NCI-H1694 (cell line): ENCODE measurements at places on chromosomes 12 and 14.

- no peak for DNase-seq
Measured at GRCh38 chr12:70831543-70831942, 89.0 kb downstream of the PTPRR start.

DNA sequence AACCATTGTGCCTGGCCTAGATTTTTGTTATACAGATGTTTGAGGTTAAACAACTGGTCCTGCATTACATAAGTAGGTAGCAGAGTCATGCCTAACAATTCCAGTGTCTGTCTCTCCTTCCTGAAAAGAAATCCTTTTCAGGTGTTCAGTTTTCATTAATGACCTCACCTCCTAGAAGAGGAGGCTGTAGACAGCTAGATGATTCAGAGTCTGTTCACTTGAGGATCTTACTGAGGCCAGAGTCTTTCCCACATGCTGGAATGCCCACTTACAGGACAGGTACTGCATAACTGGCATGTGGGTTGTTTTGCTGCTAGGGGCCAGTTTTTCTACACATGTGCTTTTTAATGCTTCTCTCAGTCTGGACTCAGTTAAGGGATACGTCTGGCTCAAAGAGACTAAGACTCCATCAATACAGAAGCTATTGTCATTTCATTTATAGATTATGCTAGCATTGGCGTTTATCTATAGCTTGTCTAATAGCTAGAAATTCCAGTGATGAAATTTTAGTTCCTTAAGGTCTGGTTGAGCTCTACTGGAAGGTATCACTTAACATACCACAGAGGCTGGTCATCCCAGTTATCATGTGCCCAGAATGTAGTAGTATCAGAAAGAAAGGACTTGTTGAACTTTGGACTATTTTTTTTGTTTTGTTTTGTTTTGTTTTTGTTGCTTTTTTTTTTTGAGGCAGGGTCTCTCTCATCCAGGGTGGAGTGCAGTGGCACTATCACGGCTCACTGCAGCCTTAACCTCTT, 206.4 kb downstream of the ERC1 start:
- DNase-seq, result no peak

- DNase-seq, result no peak
Measured at GRCh38 chr14:94227029-94227428, 52.9 kb downstream of the PPP4R4 start.

GRCh38 chr12:131347732-131348131, 363.2 kb upstream of the SFSWAP start:
- DNase-seq, result no peak

DNA sequence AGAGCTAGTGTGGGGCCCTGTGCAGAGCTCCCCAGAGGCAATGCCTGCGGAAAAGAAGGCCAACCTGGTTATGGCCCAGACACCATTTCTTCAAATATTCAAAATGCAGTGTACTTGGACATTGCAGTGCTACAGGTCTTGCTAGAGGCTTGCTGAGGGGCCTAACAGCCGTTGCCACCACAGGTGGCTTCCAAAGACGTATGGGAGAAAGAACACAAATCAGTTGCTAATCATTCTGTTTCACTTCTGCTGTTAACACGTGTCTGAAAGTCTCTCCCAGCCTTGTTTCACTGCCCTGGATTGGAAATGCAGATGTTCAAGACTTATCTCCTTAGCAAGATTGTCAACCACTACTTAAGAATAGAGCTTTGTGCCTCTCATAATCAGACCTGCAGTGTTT, 925.9 kb downstream of the GALC start:
- no peak for DNase-seq
